ENCODE measurements at places on chromosomes 16 and 17.

DNA sequence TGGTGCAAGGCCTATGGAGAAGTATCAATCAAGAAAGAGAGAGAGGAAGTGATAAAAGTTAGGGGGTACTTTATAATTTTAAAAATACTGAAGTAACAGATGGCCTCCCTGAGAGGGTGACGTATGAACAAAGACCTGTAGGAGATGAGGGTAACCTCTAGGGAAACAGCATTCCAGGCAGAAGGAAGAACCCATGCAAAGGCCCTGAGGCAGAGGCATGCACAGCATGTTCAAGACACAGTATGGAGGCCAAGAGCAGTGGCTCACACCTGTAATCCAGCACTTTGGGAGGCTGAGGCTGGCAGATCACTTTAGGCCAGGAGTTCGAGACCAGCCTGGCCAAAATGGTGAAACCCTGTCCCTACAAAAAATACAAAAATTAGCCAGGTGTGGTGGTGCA is 192.6 kb upstream of the AXIN2 start:
- no peak for DNase-seq

DNA sequence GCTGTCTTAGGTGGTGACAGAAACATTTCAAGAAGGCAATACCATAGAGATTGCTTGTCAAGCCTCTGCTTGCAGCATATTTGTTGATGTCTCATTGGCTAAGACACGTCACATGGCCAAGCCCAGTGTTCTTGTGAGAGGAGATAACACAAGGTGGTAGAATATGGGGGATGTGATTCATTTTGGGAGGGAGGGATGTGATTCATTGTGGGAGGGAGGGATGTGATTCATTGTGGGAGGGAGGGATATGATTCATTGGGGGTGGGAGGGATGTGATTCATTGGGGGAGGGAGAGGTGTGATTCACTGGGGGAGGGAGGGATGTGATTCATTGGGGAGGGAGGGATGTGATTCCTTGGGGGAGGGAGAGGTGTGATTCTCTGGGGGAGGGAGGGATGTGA is 470.5 kb upstream of the SALL1 start:
- DNase-seq: no peak

- DNase-seq: no peak
Observed at GRCh38 chr17:45011767-45012166, 39.7 kb downstream of the DCAKD start.

GRCh38 chr17:62101090-62101489 is 36.0 kb upstream of the MED13 start:
- no peak for DNase-seq

GRCh38 chr17:73105431-73105830 is 12.9 kb upstream of the SLC39A11 start:
- no peak for DNase-seq

- no peak for DNase-seq
Observed at GRCh38 chr17:2137342-2138098, 82.6 kb downstream of the HIC1 start.

DNA sequence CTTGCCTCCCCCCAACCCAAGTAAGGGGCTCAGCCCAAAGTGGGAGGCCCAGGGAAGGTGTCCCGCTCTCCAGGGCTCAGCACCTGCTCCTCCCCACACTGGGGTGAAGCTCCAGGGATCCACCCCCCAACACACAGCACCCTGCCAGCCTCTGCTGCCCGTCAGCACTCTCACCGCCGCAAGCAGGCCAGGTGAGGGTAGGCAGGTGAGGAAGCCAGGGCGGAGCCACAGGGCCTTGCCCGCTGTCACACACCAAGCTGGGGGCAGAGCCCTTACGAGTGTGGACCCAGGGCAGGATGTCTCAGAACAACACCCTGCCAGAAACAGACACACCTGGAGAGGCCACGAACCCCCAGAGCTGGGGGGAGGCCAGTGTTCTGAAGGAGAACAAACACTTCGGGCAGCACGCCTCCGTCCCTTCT is 19.5 kb downstream of the PLLP start:
- DNase-seq: no peak

DNA sequence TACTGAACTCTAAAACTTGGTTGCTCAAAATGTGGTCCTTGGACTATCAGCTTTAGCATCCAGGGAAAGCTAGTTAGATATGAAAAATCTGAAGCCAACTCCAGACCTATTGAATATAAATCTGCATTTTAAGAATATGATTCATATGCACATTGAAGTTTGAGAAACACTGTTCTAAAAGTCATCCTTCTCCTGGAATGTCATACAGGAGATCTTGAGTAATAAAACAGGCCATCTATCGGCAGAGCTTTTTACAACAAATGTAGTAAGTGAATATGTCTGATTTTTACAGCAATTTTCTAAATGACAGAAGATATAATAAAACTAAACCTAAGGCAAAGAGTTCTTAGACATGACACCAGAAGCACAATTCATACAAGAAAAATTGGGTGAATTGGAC is 140.4 kb downstream of the PMP22 start:
- DNase-seq: no peak

DNA sequence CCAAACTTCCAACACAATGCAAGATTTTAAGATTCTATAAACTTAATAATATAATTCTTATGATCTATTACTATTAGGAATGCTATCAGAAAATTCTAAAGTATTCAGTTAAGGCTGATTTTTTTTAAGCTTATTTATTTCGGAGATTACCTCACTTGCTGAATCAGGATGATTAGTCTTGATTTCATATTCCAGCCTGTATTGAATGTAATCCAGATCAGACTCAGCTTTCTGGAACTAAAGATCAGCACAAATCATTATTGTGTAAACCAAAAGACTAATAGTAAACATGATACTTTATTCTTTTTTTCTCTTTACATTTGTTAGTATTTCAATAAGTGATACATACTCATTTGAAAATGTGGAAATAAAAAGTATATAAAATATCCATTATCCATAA is 23.9 kb downstream of the SKA2 start:
- no peak for DNase-seq

- DNase-seq: no peak
Observed at GRCh38 chr17:49585422-49586027, 9.9 kb downstream of the NXPH3 start.

DNA sequence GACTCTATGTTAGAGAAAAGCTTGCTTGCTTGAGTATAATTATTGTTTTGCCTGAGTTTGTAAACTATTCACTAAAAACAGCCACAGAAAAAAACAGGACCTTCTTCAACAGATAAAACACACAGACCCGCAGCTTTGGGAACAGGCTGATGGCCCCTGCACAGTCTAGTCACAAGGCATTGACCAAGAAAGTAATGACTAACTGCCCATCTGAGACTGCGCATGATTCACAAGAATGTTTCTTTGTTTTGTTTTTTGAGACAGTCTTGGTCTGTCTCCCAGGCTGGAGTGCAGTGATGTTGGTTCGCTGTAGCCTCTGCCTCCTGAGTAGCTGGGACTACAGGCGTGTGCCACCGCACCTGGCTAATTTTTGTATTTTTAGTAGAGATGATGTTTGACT is 2.8 kb upstream of the ZKSCAN2 start:
- no peak for DNase-seq

- DNase-seq: no peak
Observed at GRCh38 chr16:4535627-4536108, 2.9 kb downstream of the CDIP1 start.

DNA sequence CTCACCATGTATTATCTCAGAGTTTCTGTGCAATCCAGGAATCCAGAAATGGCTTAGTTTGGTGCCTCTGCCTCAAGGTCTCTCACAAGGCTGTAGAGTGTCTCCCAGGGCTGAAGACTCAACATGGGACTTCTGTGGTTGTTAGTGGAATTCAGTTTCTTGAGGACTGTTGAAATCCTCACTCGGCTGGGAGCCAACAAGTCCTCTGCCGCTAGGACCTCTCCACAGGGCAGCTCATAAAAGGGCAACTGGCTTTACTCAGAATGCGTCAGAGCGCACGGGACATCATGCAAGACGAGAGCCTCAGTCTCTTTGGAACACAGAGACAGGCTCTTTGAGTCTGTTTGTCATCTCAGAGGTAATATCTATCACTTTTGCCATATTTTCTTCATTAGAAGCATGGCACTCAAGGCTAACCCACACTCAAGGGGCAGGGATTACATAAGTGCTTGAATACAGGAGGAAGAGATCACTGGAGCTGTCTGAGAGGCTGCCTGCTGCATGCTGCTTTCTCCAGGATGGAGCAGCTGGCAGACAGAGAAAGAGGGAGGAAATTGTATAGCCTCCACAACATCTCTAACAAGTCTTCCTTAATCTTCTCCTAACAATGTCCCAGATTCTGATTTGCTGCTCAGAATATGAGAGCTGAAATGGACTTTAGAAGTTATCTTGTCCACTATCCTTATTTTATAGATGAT is 97.5 kb upstream of the ASIC2 start:
- no peak for DNase-seq

Measured in fibroblast of skin of left biceps (primary cell).